Esophagus muscularis mucosa (tissue), 4 donors: ENCODE measurements at places on chromosomes 6 and 20. TPM values are rescaled to one million over a fixed set of nuclear protein-coding genes. Genes with fewer than 3 reads are reported as not detected.

The CST1 gene
- not detected for total RNA-seq

The ALDH8A1 gene
- total RNA-seq: 5.0 TPM

The GTSF1L gene
- not detected for total RNA-seq

The CCM2L gene
- 12.1 TPM for total RNA-seq

The PPP1R11 gene
- total RNA-seq: 63.8 TPM

- no peak for DNase-seq
Observed at GRCh38 chr6:168442646-168443045, 1.7 kb downstream of the SMOC2 start.

GRCh38 chr6:35059596-35060345 lies 81.4 kb downstream of the TCP11 start:
- no peak for DNase-seq

DNA sequence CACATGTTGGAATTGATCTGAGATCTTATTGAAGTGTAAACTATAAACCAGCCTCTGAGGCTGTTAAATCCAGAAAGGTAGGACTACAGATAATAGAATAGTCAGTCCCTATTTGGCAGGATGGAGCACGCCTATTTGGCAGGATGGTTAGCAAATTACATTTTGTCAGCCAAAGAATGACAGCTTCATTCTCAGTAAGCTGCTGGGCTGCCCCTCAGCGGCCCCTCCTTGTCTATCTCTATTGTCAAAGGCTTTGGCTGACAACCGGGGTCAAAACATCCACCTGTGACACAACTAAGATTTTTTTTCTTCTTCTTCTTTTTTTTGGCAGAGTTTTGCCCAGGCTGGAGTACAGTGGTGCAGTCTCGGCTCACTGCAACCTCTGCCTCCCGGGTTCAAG lies 123.4 kb upstream of the ECI2 start:
- peak; percentile 60 for DNase-seq

- DNase-seq: no peak
Observed at GRCh38 chr6:73710470-73710869, 14.5 kb downstream of the CD109 start.

- no peak for DNase-seq
Observed at GRCh38 chr6:79543886-79544285, 6.7 kb upstream of the LCA5 start.

- DNase-seq: no peak
Observed at GRCh38 chr6:163776196-163776905, 361.8 kb downstream of the QKI start.

- no peak for DNase-seq
Observed at GRCh38 chr20:40090236-40090635, 598.8 kb downstream of the MAFB start.

DNA sequence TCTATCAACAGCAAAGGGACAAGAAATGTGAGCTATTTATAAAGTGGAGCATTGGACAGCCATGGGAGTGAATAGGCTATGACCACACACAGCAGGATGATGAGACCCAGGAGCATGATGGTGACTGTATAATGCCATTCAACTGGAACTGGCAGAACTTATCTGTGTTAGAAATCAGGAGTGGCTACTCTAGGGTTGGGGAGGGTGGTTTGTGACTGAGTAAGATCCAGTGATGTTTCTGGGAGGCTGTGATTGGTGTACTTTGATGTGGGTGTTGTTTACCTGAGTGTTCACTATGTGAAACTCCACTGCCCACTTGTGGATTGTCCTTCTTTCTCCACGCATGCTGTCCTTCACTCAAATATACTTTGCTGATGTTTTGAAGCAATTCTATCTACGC lies 11.5 kb upstream of the HLA-B start:
- no peak for DNase-seq
